ENCODE measurements at places on chromosomes 12 and 14.

GRCh38 chr14:98935921-98936320 is 336.1 kb downstream of the BCL11B start:
- DNase-seq, result no peak

DNA sequence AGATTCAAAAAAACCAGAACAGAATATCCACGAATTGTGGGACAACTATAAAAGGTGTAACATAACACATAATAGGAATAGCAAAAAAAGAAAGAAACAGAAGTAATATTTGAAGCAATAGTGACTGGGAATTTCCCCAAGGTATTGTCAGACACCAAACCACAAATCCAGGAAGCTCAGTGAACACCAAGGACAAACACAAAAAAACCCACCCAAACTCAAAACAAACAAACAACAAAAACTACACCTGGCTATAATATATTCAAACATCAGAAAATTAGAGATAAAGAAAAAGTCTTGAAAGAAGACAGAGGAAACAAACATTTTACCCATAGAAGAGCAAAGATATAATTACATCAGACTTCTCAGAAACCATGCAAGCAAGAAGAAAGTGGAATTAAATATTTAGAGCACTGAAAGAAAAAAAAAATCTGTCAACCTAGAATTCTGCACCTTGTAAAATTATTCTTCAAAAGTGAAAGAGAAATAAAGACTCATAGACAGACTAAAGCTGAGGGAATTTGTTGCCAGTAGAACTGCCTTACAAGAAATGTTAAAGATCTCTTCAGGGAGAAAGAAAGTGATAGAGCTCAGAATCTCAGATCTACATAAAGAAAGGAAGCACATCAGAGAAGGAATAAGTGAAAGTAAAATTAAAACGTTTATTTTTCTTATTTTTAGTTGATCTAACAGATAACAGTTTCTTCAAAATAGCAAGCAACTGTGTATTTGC is 12.1 kb upstream of the HMGA2 start:
- no peak for DNase-seq

DNA sequence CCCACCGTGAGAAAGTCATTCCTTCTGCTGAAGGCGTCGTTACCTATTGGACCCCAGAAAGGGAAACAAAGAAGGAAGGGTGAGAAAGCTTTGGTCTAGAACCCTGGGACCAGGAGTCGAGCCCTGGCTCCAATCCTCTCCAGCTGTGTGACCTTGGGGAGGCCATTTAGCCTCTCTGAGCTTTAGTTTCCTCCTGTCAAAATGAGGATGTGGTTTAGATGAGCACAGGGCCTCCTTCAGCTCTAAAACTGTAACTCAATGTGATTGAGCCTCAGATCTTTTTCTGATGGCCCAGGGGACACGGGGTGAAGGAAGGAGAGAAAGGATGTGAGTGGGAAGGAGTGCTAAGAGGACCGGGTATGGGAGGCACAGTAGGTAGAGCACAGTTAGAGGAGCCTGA is 7.7 kb downstream of the JDP2 start:
- no peak for DNase-seq

DNA sequence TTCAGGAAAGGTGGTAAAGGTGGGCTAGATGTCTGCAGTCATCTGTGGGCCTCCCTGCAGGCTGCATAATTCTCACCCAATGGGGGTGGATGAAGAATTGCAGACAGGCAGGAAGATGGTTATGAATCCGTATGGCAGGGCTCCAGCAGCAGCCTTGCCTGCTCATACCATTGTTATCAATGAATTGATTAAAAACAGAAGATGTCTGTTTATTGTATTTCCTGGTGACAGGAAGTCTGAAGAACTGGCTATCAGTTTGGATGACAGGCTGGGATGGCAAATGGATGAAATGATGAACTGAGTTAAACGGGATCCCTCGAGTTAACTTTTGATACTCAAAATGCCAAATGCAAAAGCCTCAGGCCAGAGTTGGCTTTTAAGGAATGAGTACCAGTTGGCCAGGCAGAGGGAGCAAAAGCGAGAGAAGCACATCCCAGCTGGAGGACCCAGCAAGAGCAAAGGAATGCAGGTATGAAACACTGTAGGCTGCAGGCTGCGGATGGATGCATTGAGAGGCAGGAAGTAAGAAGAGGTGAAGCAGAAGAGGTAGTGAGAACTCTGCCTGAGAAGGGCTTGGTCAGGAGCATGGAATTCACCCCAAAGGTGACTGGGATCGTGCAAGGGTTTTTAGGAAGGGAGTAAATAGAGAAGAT is 550.0 kb upstream of the TBX3 start:
- DNase-seq, result no peak

DNA sequence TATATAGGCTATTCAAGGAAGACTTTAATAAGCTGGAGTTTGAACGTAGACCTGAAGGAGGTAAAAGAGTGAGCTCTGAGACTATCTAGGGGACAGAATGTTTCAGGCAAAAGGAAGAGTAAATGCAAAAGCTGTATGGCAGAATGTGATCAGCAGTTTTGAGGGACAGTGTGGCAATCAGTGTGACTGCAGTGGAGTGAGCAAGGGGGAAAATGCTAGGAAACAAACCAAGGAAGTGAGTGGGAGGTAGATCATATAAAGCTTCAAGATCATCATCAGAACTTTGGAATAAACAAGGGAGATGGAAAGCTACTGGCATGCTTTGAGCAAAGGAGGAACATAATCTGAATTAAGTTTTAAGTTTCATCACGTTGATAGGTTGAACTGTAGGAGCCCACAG is 67.5 kb upstream of the BTG1 start:
- DNase-seq, result no peak

- DNase-seq, result no peak
Measured at GRCh38 chr12:107134558-107134957, 41.2 kb upstream of the CRY1 start.

- DNase-seq, result no peak
Measured at GRCh38 chr12:6820166-6820565, 1.5 kb upstream of the GPR162 start.

GRCh38 chr12:53004582-53004981 is 1.7 kb upstream of the EIF4B start:
- DNase-seq, result no peak

DNA sequence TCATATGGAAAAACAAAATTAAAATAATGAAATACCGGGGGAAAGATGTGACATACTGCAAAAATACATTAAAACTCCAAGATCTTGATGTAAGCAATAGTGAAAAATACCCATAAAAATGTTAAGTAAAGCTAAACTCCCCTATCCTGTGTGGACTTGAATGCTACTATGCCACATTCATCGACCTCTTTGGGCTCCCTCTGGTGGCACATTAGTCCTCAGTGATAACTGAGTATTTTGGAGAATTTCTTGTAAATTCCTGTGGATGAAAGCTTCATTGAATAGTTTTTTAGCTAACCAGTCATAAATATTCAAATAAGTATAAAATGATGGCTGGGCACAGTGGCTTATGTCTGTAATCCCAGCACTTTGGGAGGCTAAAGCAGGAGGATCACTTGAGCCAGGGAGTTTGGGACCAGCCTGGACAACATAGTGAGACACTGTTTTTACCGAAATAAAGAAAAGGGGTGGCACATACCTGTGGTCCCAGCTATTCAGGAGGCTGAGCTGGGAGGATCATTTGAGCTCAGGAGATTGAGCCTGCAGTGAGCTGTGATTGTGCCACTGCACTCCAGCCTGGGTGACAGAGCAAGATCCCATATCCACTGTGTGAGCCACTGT is 42.4 kb upstream of the SGPP1 start:
- DNase-seq, result peak; percentile 28

DNA sequence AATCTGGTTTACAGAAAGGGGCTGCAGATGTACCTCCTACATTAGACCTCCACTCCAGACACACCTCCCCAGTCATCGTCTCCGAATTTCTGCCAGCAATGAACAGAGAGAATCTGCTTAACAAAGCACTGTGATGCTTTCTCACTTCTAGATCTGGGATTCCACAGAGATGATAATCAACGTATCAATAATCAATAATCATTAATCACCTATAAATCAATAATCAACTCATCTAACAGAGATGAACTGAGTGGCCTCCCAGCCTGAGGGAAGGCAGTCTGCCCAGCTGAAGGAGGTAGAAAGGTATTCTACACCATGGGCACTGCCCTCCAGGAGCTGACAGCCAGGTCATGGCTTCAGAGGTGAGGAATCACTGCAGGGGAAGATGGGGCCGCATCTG is 183.2 kb downstream of the TMEM132D start:
- no peak for DNase-seq

- DNase-seq, result no peak
Measured at GRCh38 chr12:109009766-109010165, 11.1 kb downstream of the SVOP start.

DNA sequence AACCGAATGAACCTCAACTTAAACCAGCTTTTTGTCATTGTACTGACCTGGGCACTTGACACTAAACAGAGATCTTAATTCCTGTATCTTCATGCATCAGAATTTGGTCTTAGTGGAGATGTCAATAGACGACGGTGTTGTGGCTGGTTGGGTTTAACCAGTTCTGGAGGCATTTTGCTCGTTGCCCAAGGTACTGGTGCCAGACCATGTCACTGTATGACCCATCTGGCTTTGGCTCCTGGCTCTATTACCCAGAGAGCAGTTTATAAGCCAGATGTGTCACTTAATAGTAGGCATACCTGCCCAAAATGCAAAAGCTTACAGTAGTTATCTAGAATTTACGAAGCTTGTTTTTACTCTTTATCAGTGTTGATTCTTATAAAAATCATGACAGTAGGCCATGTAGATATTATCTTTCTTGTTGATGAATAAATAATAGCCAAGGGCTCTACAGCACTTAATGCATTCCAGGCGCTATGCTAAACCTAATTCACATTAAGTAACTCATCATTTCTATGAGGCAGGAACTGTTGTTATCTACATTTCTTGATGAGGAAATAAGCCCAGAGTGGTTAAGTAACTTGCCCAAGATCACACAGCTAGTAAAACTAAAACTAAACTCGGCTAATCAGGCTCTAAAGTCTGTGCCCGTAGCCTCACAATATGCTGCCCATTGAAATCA is 179.7 kb upstream of the HIF1A start:
- no peak for DNase-seq

DNA sequence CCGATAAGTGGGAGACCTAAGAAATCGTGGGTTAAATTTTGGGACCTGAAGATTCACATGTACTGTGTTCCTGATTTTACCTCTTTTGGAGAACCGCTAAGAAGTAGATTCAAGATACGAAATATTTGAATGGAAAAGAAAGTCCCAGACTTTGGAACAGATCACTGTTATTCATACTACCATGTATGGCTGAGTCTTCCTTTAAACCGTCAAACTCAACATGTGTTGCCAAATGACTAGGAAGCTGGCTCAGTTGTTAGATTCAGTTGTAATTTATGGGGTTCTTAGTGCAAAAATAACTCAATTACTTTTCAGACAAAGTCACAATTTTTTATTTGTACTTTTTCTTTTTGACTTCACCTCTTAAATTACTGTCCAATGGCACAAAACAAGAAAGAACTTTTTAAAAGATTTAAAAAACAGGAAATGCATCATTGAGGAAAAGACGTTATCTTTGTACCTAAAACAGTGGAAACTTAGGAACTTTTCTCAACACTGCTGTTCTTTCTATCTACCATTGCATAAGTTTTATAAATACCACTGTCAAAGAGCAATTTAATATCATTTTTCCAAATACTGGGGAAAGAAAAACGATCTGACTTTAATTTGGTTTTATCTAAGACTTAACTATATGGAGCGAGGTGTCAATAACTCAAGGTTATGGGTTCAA is 15.7 kb downstream of the RERG start:
- DNase-seq, result no peak

DNA sequence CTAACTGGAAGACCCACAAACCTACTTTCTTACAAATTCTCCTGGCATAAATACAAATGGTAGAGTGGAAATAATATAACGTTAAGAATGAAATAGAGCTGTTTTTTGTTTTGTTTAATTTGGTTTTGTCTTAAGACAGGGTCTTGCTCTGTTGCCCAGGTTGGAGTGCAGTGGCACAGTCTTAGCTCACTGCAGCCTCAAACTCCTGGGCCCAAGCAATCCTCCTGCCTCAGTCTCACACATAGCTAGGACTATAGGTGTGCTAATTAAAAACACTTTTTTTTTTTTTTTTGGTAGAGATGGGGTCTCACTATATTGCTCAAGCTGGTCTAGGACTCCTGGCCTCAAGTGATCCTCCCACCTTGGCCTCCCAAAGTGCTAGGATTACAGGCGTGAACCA is 4.1 kb upstream of the DHH start:
- no peak for DNase-seq

GRCh38 chr12:116650585-116651087 is 87.2 kb downstream of the SPRING1 start:
- no peak for DNase-seq

GRCh38 chr12:52434760-52435530 is 774 bp upstream of the KRT75 start:
- no peak for DNase-seq

- DNase-seq, result no peak
Measured at GRCh38 chr14:34241185-34241711, 220.8 kb downstream of the SPTSSA start.

GRCh38 chr12:124761871-124762270 is 101.8 kb downstream of the SCARB1 start:
- DNase-seq, result no peak

DNA sequence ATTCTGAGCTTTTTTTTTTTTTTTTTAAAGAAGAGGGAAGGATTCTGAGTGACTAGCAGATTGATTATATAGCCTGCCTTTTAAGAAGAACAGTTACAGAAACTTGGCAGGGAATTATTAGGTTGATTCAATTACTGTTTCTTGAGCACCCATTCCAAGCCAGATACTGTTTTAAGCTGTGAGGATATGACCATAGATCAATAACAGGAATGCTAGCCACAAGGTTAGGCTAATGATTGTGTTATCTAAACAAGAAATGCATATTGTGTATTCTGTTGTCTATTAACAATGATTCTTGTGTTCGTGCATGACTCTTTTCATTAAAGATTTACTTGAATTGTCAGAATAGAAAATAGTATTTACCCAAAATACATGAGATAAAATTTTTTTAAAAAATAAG is 67.1 kb downstream of the PRORP start:
- no peak for DNase-seq

DNA sequence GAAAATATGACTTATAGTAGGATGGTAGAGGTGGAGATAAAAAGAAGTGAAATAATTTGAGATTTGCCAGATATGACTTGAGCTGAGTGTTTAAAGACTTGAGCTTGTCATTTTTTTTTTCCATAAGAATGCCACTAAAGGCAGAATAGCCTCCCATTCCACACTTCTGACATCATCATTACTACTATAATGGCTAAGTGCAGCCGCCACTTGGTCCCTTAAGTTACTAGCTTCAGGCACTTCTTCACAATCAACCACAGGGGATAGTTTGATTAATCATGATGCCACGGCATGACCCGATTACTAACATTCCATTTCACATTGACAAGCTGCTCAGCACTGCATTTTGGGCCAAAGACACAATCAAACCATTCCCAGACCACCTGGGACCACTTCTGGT is 127.9 kb downstream of the EFCAB11 start:
- DNase-seq, result no peak

DNA sequence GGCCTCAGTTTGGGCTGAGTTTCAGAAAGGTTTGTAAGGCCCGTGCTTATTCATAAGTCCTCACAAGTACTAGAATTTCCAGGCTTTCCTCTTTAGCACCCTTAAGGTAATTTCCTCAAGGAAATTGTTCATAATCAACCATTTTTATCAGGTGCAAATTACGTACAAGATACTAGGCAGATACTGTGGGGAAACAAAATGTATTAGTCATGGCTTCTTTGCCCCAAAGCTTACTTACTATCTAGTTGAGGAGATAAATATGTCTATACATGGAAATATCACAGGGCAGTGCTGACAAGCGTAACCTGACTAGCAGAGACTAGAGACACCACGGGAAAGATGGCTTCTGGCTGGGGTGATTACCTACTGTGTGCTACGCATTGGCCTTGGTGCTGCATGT is 22.5 kb downstream of the MAX start:
- DNase-seq, result no peak

Measured in AG09319 (cell line).